ENCODE measurements at places on chromosomes 6 and 20.
A peak's percentile ranks its signal among the peaks of the same experiment; 100 is the strongest.

GRCh38 chr6:127178746-127179145 lies 60.3 kb downstream of the RSPO3 start:
- peak; percentile 67 for DNase-seq

DNA sequence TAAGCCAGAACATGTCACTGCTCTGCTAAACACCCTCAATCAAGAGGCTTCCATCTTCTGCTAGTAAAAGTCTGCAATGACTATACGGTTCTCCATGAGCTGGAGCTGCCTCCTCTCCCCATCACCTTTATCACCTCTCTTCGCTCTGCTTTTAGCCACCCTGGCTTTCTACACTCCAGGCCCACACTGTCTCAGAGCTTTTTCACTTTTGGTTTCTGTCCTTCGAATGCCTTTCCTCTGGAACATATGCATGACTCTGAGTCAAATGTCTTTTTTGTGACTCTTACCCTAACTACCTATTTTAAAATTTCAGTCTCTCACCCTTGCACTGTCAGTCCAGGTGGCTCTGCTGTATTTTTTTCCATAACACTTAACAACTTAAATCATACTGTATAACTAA lies 525.4 kb upstream of the RNF217 start:
- no peak for DNase-seq

GRCh38 chr20:40104959-40105358 lies 584.1 kb downstream of the MAFB start:
- DNase-seq = no peak

GRCh38 chr6:30463242-30463641 lies 26.1 kb upstream of the HLA-E start:
- no peak for DNase-seq

DNA sequence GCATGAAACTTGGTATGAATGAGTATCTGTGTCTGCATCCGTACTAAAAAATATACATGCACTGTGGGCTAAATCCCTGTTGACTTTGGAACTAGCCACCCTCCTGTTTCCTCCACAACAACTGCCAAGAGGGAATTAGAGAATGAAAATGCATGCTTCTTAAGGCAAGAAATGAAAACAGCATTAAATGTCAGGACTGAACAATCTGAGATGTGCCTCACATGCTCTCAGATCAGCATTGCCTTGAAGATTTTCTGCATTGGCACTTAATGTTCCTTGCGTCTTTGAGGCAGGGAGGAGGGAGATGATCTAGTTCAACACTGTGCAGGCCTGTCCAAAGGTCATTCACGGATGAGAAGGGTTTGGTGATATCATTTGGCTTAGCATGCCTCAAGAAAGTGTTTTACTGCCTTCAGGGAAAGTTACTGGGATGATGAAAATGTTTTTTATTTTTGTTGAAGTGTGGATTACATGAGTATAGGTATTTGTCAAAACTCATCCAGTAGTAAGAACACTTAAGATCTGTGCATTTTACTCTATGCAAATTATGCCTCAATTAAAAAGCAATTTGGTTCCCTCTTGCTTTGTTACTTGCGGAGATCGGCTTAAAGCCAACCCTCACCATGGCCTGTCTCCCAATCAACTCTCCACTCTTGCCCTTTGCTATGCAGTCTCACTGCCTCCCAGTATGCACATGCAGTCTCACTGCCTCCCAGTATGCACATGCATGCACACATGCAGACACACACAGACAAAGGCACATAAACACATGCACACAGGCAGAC lies 47.5 kb upstream of the RIN2 start:
- DNase-seq = no peak

Measured in fibroblast of skin of abdomen (primary cell).